HAP-1 (cell line): ENCODE measurements at places on chromosomes 2 and 18.

DNA sequence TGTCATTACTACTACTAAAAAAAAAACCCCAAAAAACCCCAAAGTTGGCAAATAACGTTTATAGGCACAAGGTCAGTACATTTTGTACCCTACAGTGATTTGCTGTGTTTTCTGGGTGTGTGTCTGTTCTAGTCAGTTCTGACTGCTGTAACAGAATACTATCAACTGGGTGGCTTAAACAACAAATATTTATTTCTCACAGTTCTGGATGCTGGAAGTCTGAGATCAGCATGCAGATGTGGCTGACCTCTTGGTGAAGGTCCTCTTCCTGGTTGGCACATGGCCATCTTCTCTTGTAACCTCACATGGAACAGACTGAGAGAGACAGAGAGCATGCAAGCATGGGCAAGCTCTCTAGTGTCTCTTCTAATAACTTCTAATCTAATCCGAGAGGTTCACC, 103.1 kb downstream of the CERS6 start:
- no peak for DNase-seq

- no peak for DNase-seq
Measured at GRCh38 chr2:71612581-71613402, 159.4 kb downstream of the DYSF start.

GRCh38 chr2:172282944-172283343, 144.4 kb upstream of the ITGA6 start:
- no peak for DNase-seq

DNA sequence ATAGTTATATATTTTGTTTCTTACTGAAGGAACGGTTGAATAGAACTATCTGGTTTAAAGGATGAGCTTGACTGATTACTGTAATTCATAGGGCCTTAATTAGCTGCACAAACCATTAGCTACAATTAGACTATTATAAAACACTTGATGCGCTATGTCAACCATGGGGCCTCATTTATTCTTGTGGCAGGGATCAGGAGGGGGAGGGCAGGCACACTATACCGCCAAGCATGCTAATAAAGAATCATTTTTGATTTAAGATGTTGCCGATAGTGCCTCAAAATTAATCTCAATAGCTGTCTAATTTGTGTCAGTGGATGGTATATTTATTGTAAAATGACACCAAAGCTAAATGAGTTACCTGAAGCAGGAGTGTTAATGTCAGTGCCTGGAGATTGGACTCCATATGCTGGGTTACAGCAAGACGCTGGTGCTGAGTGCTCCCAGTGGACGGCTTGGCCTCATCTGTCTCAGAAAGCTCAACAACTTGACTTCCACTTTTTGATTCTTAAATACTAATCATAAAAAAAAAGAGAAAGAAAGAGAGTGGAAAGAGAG, 1007.0 kb upstream of the CELF4 start:
- DNase-seq, result no peak

- no peak for DNase-seq
Measured at GRCh38 chr2:149160701-149161217, 122.3 kb downstream of the LYPD6B start.

GRCh38 chr2:138324068-138324771, 177.3 kb upstream of the SPOPL start:
- DNase-seq, result no peak
